Stromal cell of bone marrow (primary cell): ENCODE measurements at places on chromosomes 4 and X.

- DNase-seq, result peak; percentile 75
Measured at GRCh38 chr4:133865612-133866327, 335.8 kb downstream of the PABPC4L start.

DNA sequence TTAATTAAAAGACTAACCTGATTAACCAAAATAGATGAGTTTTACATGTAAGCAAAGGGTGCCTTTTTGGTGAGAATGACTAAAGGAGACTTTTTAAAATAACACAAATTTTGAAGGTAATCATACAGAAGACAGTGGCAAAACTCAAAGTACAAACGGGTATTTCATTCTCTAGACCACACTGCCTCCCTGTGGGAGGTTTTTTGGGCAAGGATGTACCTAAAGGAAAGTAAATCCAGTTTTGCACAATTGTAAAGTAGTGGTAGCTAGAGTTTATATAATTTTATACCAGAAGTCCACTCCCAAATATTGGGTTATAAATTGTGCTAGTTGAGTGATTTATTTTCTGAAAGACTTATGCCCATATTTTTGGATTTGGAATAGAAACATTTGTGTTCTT lies 201.0 kb downstream of the PAPSS1 start:
- DNase-seq, result peak; percentile 16

DNA sequence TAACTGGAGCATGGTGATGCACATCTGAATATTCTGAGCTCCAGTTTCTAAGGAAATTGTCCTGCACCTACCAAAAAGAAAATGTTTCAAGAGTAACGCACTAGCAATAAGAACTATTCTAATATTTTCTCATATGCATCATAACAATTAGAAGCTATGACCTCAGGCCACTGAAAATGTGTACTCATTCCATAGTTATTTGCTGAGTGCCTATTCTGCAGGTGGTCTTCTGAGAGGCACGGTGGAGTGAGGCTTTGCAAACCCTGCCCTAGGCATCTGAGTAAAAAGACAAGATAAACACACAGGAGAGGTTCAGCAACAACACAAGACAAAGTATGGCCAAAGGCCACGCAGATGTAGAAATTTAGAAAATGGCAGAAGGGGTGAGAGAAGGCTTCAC lies 23.7 kb downstream of the SLC10A6 start:
- no peak for DNase-seq

GRCh38 chr4:8904041-8904501 lies 32.4 kb upstream of the HMX1 start:
- no peak for DNase-seq

GRCh38 chrX:125004799-125005198 lies 314.9 kb upstream of the TEX13C start:
- no peak for DNase-seq

GRCh38 chrX:24030597-24030996 lies 3.6 kb upstream of the KLHL15 start:
- no peak for DNase-seq

- no peak for DNase-seq
Measured at GRCh38 chr4:29153642-29154041, 1566.5 kb upstream of the PCDH7 start.

- DNase-seq, result no peak
Measured at GRCh38 chr4:139857021-139857420, 191.4 kb downstream of the MGST2 start.

- no peak for DNase-seq
Measured at GRCh38 chrX:119762718-119763117, 4.3 kb downstream of the SOWAHD start.

DNA sequence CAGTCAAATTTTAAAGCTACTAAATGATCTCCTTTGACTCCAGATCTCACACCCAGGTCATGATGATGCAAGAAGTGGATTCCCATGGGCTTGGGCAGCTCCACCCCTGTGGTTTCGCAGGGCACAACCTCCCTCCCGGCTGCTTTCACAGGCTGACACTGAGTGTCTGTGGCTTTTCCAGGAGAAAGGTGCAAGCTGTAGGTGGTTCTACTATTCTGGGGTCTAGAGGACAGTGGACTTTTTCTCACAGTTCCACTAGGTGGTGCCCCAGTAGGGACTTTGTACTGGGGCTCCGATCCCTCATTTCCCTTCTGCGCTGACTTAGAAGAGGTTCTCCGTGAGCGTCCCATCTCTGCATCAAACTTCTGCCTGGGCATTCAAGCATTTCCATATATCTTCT lies 845.2 kb downstream of the PCDH18 start:
- no peak for DNase-seq

DNA sequence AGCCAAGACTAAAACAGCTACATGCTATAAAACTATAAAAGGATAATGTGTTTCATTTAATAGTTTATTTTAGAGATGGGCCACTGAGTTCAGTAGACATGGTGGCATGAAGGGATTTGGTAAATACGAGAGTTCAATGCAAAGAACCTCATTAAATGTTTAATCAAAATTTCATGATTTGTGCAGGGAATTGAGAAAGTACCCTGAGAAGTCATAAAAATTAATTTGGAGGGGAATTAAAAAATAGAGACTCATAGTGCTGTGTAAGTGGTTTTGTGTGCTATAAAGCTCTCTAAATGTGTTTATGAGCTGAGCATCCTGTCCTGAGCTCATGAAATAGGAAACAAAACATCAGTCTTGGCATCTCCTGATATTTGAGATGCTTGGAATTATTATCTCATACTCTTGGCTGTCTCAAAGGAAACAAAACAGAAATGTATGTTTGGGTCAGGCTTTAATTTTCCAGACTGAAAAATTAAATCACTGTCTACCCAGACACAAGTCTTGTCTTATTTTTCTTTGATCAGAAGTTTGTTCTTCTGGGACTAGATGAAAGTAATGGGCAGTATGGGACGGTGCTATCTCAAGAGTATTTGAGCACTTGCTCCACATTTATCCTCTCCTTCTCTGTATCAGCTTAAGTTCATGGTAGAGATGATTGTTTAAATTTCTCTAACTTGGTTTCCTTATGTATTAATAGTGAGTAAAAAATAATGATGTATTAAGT lies 38.0 kb upstream of the EMCN start:
- no peak for DNase-seq

DNA sequence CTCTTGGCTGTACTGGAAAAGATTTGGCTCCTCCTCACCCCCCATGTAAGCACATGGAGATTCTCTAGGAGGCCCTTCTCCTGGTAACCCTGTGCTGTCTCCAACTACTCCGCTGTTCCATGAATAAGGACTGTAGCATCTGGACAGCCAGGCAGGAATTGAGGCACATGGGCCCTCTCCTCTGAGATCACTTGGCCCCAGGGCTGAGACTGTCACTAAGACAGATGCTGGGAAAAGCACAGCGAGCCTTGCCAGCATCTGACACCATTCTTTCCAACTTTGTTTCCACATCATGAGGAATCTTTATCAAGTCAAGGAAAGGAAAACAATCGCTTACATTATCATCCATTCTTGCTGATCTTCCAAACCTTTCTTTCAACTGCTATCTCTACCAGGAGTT lies 222.6 kb upstream of the INTU start:
- peak; percentile 13 for DNase-seq

DNA sequence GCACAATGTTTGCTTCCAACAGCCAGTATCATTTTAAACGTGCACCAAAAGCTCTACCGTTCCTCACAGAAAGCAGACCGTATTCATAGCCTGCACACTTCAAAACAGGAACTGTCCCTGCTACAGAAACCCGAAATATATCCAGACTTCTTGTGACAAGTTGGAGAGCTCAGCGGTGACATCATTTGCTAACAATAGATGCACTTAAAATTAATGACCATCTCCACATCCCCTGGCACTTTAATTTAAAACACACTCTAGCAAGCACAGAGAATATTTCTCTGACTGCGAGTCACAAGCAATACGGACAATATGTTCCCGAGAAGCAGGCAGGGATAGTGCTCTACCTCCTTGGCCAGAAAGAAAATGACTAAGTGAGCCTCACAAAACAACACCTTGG lies 2.5 kb downstream of the NYX start:
- DNase-seq, result no peak

DNA sequence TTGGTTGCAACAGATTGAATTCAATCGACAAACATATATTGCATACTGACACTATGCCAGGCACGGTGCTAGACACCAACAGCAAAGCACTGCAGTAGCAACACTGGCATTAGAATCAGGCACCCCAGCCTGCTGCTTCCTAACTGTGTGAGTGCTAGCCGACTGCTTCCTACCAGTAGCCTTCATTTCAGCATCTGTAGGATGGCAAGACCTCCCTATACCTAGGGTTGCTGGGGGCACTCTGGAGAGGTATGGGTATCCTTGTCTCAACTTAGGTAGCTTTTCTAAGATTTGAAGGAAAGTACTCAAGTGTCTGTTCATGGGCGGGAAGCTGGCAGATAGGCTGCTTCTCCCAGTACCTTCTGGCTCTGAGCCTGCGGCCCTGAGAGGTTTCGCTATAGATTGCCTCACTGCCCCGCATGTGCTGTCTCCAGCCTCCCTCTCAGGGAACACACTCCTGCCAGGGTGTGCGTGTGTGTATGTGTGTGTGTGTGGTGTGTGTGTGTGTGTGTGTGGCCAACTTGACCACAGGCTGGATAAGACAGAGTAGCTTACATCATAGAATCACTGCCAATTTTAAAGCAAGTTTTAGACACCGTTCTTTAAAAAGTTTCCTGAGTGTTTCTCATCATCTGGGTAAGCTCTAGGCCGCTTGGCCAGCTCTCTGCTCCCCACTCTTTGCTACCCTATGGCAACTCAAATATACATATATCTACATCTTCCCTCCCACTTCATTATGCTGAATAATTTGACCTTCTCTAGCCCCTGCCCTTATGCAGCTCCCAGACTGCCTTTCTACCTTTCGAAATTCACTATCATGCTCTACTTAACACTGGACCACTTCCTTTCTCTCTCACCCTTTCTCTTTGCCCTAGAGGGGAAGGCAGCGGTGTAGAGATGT lies 97.0 kb upstream of the PJA1 start:
- DNase-seq, result no peak

GRCh38 chr4:141802333-141802732 lies 165.9 kb downstream of the IL15 start:
- no peak for DNase-seq

DNA sequence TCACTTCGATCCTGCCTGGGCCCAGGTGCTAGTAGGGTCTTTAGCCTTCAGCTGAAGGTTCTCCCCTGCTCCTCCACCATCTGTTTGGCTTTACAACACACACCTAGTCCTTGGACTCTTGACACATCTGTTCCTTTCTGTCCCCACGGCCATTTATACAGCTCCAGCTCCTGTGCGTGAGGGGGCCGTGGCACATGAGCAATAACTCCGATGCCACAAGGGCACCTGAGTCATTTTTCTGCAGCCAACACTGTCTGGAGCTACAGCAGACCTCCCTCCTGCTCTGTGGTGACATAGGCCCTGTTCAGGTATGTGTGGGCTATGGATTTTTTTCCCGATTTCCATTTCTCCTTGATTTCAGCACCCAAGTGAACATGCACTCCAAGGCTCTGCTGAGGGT lies 44.7 kb upstream of the BCOR start:
- no peak for DNase-seq

- peak; percentile 13 for DNase-seq
Measured at GRCh38 chrX:21996872-21997455, 35.2 kb upstream of the PHEX start.

DNA sequence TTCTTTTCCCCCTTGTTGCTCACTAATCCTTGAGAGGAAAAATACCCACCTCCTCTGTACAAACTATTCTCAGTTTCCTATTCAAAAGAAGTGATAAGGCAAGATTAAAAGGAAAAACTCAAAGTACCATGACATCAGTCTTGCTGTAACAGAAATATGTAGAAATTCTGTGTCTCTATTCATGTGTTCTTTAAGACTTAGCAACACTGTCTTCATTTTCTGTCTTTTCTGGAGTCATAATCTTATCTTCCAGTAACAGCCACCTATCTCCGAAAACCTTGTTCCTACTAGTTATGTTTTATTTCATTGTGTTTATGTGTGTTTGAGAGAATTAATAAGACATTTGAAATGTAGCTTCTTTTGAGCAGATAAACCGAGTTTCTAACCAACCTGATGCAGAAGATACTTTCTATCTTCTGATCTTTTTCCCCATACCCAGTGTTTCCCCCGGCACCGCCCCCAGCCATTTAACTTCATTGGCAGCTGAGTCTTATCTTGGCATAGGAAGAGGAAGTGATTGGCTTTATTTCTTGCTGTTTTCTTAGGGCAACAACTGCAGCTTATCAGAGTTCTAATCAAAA lies 8.0 kb downstream of the FAM241A start:
- no peak for DNase-seq

DNA sequence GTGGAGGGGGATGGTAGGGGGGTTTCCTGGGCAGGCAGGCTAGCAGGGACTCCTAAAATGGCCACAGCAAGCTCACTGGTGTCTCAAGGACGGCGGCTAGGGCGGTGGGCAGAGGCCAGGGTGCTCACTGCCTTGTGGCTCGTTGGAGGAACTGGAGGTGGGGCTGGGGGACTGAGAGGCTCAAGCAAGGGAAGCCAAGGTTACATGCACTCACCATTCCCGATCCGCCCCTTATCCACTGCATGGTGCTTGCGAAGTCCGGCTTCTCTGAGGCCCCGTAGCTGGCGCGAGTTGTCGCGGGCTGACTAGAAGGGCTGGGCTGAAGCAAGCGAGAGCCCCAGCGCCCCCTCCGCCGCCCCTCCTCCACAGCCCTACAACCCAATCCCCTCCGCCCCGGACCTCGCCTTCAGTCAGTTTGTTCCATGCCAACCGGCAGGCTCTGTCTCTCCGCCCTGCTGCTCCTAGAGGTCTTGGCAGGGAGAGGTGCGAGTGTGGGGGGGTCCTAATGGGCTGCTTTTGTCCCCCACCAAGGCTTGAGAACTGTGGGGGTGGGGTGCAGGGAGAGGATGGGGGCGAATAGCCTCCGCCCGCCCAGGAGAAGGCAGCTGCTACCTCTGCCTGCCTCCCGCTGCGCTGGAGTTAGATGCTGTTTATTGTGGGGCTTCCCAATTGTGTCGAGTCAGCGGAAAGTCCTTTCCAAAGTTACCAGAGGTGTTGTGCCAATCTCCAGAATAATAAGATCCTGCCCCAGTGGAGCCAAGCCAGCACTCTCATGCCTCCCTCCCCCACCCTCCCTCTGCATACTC lies at the start of gene ARHGEF9:
TSS of gene ARHGEF9 (minus strand) at position 313 of the 806 bp plus-strand sequence. CDS start at position 244, 69 bp downstream.
- no peak for DNase-seq
